ENCODE measurements at places on chromosomes 13 and 19.
A peak's percentile ranks its signal among the peaks of the same experiment; 100 is the strongest.

GRCh38 chr19:15303105-15303780 is 29.1 kb downstream of the BRD4 start:
- no peak for DNase-seq

DNA sequence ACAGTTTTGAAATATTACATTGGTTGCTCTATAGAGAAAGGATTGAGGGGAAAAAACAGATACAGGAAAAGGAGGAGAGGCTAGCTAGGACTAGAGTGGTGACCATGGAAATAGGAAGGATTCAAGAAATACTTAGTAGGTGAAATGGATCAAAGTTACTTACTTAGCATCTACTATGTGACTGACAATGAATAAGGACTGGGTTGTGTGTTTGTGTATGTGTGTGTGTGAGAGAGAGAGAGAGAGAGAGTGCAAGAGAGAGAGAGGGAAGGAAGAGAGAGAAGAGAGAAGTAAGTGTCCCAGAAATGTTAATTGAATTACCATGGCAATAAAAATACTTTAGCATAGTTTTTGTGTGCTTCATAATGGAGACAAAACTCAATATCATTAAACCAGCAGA is 7.9 kb downstream of the GPC6 start:
- DNase-seq, result no peak

GRCh38 chr13:93517658-93518057 is 291.1 kb downstream of the GPC6 start:
- no peak for DNase-seq

- peak; percentile 41 for DNase-seq
Measured at GRCh38 chr19:54517483-54517882, 14.9 kb downstream of the LAIR2 start.

DNA sequence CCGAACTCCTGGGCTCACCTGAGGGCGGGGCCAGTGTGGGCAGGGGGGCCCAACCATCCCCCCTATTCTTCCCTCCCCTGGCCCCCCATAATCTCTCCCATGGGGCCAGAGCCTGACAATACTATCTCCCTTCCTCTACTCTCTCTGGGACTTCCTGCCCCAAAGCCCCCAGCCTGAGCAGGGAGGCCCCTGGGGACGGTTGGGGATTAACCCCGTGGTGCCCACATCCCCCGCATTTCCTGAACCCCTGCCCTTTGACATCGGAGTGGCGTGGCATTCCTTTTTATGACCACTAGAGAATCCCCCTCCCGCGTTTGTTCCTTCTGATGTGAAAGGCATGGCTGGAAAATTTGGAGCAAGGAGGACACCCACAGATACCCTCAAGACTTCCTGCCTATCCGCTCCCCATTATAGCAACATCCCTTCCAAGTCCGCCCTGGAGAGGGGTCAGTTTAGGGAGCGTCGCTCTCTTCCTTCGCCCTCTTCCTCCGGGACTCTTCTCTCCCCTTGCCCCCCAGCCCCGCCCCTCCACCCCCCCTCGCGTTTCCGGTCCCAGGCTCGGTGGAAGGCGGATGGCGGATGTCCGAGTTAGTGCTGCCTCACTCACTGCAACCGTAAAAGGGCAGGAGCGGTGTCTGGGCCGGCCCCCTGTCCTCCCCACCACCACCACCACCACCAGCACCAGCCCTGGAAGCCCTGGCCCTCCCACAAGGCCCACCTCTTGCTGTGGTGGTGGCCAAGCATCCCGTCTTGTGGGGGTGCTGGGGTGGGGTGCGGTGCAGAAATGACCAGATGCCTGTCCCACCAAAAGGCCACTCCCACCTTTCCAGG is 1.8 kb downstream of the VASP start:
- DNase-seq, result no peak

GRCh38 chr13:27621116-27621365 is 651 bp upstream of the POLR1D start:
- DNase-seq, result peak; percentile 7

DNA sequence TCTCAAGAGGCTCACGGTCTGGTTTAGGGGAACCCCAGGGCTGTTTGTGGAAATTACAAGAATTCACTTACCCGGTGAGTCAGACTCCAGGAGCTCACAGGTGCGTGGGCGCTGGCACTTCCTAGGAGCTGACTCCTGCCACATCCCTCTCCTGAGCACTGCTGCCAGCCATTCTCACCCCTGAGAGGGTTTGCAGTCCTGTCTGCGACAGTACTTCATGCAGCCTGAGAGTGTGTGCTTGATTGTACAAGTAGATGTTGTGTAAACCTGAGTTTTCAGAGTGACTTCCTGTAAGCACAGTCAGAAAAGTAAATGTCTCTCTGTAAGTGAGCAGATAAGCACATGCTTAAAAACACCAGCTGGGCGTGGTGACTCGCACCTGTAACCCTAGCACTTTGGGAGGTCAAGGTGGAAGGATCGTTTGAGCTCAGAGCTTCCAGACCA is 8.1 kb downstream of the MRPL4 start:
- peak; percentile 52 for DNase-seq

GRCh38 chr13:30690282-30691188 is 44.8 kb upstream of the ALOX5AP start:
- DNase-seq, result no peak

DNA sequence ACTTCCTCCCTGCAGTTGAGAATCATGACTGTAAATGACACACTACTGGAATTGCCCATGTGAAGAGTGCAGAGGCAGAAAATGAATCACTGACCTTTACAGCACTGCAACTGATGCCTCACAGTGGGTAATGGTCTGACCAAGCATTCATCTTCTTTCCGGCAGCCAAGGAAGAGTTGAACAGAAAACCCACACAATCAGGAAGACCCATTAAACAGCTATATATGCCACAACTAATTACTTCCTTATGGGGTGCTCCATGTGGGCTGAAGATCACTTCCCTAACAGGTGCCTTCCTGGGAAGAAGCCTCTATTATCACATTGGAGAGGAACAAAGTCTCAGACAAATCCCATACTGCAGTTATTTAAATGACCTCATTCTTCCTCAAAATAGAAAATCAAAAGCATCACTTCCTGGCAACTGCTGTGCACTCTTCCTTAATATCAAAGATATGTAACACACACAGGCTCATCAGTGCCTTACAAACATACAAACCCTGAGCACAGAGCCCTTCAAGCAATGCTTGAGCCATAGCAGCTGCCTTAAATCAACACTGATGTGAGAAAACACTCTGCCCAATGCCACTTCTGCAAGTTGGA is 45.8 kb downstream of the RUBCNL start:
- DNase-seq, result peak; percentile 23

DNA sequence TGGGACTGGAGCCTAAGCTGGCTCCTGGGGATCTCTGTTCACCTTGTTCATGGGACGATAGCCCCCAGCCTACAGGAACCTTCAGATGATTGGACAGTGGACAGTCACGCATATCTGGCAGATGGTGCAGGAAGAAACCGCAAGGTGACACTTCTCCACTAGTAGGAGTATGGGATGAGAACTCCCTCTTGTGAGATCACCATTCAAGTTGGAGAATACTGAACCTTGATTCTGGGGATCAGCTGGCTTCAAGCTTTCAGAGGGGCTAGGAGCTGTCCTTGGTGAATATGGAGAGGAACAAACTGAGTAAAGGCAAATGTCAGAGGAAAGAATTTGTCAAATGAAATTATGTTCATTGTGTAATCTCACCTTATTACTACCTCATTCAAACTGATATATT is 204.5 kb downstream of the PDS5B start:
- DNase-seq, result no peak

DNA sequence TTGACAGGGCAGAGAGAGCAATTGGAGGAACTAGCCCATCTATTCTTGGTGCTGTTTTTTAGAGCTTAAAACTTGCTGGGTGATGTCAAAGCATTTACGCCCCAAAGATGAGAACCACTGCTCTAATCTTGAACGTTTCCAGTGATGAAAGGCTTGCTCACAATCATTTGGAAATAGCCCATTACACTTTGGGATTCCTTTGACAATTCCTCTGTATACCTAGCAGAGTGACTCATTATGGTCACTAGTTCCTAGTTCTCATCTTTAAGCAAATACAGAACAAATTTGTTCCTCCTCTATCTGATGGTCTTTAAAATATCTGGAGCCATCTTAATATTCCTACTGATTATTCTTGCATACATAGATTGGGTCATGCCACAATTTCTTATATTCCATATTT is 112.3 kb downstream of the GPC6 start:
- DNase-seq, result no peak

- no peak for DNase-seq
Measured at GRCh38 chr19:29383696-29384095, 142.1 kb upstream of the VSTM2B start.

- no peak for DNase-seq
Measured at GRCh38 chr13:72004246-72004645, 137.2 kb upstream of the DACH1 start.
